ENCODE measurements at places on chromosomes 2 and 18.

GRCh38 chr2:188403676-188404075 lies 112.0 kb downstream of the GULP1 start:
- no peak for DNase-seq

DNA sequence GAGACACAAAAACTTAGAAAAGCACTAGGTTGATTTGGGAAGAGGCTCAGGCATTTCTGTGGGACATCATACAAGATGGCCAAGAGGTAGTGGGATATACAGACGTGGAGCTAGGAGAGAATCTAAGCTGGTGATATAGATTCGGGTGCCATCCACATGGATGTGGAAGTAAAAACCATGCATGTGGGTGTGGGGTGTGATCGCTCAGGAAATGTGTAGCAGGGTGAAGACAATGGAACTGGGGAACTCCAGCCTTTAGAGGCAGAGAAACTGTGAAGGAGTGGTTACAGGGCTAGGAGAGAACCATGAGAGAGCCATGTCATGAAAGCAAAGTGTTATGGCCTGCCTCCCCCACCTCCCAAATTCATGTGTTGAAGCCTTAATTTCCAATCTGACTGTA lies 43.0 kb upstream of the CTLA4 start:
- DNase-seq = no peak

- DNase-seq = no peak
These were observed 1.8 kb downstream of the RTKN start for GRCh38 chr2:74439803-74440377.

DNA sequence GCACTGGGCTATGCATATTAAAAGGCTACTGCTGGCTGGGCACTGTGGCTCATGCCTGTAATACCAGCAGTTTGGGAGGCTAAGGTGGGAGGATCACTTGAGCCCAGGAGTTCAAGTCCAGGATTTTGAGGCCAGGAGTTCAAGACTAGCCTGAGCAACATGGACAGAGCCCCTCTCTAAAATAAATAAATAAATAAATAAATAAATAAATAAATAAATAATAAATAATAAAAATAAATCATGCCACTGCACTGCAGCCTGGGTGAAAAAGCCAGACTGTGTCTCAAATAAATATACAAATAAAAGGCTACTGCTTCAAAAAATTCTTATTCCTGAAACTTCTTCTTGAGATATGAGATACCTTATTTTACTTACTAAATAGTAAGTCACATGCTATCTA lies 439.6 kb downstream of the ERBB4 start:
- DNase-seq = no peak

GRCh38 chr2:46569061-46569560 lies 89.7 kb downstream of the TMEM247 start:
- no peak for DNase-seq

DNA sequence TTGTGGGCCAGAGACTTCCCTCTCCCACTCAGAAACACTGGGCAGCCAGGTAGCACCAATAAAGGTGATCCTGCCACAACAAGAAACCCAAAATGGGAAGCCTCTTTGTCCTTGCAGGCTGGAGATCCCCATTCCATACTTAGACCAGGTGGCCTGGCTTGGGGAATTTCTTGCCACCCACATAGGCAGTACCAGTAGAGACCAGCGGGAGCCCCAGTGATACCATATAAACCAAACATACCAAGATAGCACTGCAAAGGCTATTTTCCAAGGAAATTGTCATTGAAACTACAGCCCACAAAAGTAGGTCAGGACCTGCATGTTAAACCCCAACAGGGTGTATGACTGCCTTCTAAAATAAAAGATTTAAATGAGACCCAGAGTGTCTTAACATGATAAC lies 171.6 kb downstream of the DIS3L2 start:
- DNase-seq = no peak

GRCh38 chr2:200302940-200303727 lies 3.4 kb upstream of the SPATS2L start:
- no peak for DNase-seq

DNA sequence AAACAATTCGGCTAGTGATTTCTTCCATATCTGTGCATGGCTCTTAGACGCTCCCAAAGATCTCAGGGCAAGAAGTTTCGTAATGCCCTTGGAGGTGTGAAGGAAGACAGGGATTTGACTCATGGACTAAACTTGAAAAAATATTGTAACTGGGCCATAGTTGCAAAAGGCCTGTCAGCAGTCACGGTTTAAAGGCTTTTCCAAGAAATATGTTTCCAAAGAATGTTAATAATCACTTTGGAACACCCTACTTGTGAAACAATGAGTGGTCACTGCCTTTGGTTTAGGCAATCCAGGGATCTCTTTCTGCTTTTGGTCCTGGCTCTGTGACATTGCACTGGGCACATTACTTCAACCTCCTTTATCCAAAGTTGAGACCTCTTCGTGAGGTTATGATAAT lies 102.5 kb upstream of the RASGRP3 start:
- DNase-seq = no peak

DNA sequence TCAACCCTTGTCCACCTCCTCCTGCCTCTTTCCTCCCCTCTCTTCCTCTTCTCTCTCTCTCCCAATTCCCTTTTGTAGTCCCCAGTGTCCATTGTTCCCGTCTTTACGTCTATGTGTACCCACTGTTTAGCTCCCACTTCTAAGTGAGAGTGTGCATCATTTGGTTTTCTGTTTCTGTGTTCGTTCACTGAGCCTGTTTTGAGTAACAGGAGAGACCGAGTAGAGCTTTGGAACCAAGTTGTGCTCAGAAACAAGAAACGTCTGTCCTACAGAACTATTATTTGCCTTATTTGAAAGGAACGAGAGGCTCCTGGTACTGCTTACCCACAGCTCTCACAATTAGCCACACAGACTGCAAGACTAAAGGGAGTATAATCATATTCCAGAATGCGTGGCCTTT lies 50.1 kb upstream of the MAPRE2 start:
- no peak for DNase-seq
